Activated gamma-delta T cell treated with anti-CD3 and anti-CD28 coated beads, Interleukin-2, amount 50 U/mL, for 16 hours (primary cell): ENCODE measurements at places on chromosomes 4 and X.

- DNase-seq = no peak
Observed at GRCh38 chr4:88398381-88398780, 19.7 kb downstream of the HERC6 start.

DNA sequence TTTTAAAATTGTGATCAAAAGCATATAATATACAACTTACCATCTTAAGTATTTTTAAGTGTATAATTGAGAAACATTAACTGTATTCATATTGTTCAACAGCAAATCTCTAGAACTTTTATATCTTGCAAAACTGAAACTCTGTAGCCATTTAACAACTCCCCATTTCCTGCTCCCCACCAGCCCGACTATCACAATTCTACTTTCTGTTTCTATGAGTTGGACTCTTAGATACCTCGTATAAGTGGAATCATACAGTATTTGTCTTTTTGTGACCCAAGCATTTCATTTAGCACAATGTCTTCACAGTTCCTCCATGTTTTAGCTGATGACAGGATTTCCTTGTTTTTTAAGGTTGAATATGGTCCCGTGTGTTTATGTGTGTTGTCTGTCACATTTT, 106.0 kb downstream of the LRBA start:
- no peak for DNase-seq

DNA sequence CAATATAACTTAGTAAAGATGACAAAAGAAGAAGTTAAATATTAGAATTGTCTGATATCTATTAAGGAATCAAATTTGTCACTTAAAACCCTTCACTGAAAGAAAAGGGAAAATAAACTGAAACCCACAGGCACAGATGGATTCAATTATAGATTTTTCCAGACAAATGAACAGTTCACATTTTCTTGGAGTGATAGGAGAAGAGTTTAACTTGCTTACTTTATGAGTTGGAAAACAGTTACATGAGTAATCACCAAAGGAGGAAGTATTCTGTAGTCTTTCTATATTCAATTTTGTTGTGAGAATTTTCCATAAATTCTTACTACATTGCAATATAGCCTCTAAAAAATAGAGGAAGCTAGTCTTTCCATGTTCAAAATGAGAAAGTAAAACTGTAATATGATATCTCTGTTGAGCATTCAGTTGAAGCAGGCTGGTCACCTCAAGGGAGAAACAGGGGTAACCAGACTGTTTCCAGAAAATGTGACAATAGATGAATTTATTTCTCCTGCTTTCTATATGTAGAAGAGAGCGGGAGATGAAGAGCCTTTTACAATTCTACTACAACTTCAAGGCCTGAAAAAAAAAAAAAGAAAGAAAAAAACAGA, 330.3 kb upstream of the EPHA5 start:
- DNase-seq = no peak

DNA sequence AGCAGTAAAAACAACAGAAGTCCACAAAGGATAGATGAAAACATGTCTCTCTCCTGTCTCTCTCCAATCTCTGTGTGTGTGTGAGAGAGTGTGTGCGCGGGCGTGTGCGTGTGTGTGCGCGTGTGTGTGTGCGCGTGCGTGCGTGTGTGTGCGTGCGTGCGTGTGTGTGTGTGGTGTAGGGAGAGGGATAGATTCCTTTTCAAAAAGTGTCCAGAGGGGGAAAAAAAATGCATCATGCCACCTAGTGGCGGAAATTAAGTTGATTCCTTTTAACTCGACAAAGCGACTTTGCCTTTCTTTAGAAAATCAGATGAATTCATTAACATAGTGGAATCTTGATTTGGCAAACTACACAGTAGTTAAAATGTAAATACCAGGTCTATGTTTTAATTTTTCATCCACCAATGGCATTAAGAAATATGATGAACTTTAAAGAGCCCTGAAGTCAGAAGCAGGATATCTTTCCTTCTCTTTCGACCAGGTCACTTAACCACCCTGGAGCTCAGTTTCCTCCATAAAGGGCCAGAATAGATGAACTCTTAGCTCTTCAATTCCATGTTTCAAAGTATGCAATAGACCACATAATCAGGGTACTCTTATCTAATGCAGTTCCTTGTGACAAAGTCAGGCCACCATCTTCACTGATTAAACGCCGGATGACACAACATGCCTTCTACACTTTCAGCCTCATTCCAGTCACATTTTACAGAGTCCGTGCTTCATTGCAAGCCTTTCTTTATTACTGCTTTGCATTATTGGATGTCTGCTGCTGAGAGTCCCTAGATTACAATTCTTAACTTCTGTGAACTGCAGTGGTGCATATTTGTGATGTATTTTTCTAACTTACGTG, 162.8 kb downstream of the FBXO8 start:
- no peak for DNase-seq

GRCh38 chr4:58679886-58680285, 1569.7 kb upstream of the IGFBP7 start:
- no peak for DNase-seq

GRCh38 chrX:1380672-1381233, 11.2 kb downstream of the SLC25A6 start:
- DNase-seq = no peak

GRCh38 chrX:7145454-7145853, 2.1 kb upstream of the STS start:
- DNase-seq = no peak

DNA sequence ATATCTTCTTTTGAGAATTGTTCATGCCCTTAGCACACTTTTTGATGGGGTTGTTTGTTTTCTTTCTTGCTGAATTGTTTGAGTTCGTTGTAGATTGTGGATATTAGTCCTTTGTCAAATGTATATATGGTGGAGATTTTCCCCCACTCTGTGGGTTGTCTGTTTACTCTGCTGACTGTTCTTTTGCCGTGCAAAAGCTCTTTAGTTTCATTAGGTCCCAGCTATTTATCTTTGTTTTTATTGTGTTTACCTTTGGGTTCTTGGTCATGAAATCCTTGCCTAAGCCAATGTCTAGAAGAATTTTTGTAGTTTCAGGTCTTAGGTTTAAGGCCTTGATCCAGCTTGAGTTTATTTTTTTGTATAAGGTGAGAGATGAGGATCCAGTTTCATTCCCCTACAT, 1372.6 kb upstream of the TENM3 start:
- DNase-seq = no peak

- DNase-seq = no peak
Observed at GRCh38 chr4:1570291-1571164, 113.6 kb downstream of the FAM53A start.

GRCh38 chr4:14087459-14087858, 459.9 kb upstream of the BOD1L1 start:
- no peak for DNase-seq

DNA sequence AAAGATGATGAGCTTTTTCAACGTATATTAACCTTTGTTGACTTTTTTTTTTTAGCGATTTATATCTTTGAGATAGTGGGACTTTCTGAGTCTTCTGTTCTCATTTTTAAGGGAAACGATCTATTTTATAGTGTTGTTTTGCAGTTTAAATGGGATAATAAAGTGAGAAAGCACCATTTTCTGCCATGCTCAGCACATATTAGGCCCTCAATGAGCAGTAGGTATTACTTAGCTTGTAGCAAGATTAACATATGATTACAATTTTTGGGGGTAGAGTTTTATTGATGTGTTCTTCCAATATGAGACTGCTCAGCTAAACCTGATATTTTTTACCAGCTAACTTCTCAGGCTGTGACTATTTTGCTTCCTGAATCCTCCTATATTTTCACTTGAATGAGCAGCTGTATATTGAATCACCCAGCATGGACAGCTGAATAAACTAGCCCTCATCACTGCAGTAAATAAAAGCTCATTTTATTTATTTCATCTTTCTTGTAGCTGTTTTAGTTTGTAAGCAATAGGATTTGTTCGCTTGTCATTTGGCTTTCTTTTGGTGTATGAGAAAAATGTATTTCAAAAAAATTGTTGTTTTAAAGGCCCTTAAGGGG, 43.7 kb downstream of the UGT8 start:
- DNase-seq = no peak

GRCh38 chr4:137370679-137371078, 161.6 kb downstream of the PCDH18 start:
- DNase-seq = no peak

- no peak for DNase-seq
Observed at GRCh38 chrX:113512700-113513395, 672.2 kb upstream of the AMOT start.

DNA sequence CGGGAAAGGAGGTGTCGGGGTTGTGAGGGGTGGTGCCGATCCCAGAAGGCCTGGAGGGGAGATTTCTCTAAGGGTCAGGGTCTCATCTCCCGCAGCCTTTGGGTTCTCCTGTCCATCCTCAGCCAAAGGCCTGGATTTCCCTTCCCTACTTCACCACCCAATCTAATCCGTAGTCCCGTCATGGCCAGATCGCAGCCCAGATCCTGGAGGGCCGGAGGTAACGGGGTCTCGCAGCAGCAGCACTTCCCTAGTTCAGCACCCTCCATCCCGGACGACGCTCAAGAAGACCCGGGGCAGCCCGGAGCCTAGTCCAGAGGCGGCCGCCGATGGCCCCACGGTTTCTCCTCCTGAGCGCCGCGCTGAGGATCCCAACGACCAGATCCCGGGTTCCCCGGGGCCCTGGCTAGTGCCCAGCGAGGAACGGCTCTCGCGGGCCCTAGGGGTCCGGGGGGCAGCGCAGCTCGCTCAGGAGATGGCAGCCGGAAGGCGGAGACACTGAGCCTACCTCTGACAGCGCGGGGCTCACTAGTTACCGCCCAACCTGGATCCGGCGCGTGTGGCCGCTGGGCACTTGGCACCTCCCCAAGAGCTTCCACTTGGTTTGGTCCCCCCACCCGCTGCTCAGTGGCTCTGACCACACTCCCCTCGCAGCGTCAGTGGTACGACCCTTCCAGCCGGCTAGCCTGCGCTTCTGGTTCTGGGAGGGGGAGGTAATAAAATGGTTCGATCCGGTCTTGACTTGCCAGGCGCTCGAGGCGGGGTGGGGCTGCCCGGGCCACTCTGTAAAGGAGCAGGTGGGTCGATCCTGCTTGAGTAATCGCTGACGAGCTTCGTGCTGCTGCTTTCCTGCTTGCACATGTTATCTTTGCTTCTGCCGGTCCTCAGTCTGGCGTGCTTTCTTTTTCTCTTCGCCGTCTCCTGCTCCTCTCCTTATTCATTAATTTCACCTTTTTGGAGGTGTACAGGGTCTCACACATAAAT, 3.6 kb downstream of the MAGIX start:
- DNase-seq = peak; percentile 52

DNA sequence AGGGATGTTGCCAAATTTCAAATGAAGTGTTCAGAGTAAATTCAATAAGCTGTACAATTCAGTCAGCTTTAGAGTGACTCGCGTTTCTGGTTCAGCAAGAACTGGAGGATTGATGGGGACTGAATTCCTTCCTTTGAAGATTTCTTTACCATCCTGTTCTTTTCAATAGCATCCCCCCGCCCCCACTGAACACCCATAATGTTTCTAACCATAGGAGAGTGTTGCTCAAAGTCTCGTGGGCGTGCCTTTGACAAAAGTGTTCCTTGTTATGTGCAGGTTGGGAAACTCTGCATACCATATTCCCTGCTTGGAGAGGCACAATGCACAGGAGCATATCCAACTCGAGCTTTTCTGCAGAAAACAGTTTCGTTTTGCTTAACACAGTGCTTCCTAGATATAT, 323.5 kb upstream of the CASK start:
- DNase-seq = no peak

GRCh38 chr4:82213485-82214417, 160.0 kb downstream of the HNRNPD start:
- DNase-seq = no peak

DNA sequence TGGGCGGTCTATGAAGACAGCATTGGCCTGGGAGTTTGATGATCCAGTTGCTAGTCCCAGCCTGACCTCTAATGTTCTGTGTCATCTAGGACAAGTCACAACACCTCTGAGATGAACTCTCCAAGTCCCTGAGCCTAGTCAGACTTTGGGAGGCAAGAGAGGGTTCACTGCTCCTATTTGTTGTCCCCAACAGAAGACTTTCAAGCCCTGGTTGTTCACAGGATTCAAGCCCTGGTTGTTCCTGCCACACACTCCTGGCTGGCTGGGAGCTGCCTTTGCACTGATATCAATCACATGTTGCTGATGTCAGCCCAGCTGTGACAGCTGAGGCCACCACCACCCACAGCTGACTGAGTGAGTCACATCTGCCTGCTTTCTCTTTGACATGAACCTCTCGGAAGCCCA, 253.2 kb upstream of the RASGEF1B start:
- peak; percentile 38 for DNase-seq

- DNase-seq = no peak
Observed at GRCh38 chrX:73767017-73767416, 204.0 kb downstream of the CHIC1 start.

DNA sequence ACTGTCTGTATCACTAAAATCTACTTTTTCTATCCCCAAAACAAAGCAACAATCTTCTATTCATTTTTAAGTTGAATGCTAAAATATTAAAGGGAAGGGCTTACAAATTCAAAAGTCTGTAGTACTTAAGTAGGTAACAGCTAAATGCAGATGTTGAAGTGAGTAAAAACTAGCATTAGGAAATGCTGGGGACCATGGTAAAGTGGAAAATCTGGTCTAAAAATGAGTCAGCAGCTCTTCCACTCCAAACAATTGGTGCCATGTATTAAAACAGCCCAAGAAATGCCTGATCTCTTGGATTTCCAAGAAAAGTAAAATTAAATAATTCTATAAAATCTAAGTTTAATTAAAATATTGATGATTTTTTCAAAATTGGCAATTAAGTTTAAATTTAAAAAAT, 73.3 kb upstream of the PPP3CA start:
- no peak for DNase-seq

DNA sequence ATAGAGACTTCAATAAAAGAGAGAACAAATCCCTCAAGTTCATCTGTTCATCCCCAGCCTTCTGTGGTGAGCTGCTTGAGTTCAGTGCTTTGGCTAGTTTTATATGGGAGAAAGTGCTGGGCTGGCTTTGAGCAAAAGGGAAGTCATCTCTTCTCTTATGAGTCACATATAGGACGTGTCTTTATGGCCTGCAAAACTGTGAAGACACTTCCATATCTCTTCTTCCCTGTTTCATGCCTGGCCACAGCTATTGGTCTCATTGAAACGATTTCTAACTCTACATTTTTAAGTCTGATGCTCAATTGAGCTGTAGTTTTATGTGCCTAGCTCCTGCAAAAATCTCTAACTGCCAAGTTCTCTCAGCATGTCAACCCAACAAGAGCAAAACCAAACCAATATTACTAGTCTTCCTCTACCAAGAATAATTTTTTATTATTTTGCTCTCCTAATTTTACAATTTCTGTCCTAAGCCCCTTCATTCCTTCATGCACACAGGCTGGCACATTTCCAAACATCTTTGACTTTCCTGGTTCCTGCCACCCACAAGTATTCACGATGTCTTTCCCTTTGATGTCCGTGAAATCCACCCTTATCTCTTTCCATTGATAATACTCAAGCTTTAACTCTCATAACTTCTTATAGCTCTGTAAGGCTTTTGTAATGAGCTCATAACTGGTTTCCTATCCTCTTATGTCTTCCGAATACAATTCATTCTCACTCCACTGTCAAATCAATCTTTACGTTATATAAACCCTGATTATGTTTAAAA, 165.3 kb downstream of the BTC start:
- DNase-seq = no peak

- DNase-seq = no peak
Observed at GRCh38 chr4:150970685-150971151, 44.4 kb downstream of the LRBA start.

- no peak for DNase-seq
Observed at GRCh38 chr4:32472918-32473317, 1752.7 kb downstream of the PCDH7 start.
